Myocyte (in vitro differentiated cells): ENCODE measurements at places on chromosomes 2 and 18. TPM values are rescaled to one million over a fixed set of nuclear protein-coding genes. Genes with fewer than 3 reads are reported as not detected.

DNA sequence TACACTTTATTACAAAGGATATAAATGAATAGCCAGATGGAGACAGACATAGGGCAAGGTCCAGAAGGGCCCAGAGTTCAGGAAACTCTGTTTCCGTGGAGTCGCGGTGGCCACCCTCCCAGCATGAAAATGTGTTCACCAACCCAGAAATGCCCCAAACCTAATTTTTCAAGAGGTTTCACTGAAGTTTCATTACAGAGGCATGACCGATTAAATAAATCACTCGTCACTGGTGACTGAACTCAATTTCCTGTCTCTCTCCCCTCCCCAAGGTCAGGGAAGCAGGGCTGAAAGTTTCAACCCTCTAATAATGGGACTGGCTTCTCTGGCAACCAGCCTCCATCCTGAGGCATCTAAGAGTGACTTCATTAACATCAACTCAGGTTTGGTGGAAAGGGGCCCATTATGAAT lies 22.4 kb downstream of the USP40 start:
- no peak for DNase-seq

DNA sequence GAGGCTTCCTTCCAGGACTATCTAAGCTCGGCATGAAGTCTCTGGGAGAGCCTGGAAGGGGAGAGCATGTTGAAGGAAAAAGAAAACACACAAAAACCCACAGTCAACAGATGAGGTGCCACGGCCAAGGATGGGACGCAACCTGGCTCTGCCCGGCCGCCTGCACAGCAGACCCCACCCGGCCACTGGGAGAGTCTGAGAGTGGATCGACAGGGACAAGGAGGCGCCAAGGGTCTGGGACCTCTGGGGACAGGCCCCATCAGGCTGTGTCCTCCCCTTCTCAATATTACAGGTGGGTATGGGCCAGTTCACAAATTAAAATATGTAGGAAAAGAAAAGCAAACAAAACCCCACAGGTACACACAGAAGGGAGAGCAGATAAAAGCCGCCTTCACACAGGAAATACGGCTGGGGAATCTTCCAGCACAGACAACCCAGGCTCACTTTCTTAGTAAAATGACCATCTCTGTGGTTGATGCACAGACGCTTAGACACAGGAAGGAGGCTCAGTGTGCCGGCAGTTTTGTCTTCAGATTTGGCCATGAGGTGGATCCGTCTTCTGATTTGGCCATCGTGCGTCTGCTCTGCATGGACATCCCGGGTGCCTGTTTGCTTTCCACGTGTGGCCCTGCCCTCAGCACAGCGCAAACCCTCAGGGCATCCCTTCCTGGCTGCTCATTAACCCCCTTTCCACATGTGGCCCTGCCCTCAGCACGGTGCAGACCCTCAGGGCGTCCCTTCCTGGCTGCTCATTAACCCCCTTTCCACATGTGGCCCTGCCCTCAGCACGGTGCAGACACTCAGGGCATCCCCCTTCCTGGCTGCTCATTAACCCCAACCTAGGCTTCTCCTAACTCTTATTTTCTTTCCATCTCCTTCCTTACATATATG lies 138.4 kb downstream of the EIPR1 start:
- DNase-seq = no peak

DNA sequence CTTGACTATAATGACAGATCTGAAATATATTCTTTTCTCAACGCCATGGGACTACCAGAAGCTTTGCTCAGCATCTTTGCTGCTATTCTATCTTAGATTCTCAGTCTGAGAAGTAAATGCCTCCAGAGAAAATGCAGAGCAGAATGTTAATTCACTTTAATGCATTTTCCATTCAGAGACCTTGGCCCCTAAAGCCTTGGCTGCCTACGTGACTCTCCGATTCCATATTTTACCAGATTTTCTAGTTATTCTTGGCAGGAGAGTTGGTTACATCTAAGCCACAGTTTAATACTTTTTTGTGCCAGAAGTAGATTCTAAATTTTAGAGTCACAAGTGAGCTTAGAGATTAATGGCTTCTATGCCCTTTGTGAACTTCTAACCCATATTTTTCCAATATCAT lies 837.1 kb upstream of the POU3F3 start:
- DNase-seq = no peak

- peak; percentile 22 for DNase-seq
These were observed 79.2 kb downstream of the LIMS1 start for GRCh38 chr2:108613261-108614042.

- no peak for DNase-seq
These were observed 67.1 kb downstream of the ITGB1BP1 start for GRCh38 chr2:9356261-9356660.

- DNase-seq = peak; percentile 54
These were observed 186.5 kb upstream of the FANCL start for GRCh38 chr2:58427572-58428095.

DNA sequence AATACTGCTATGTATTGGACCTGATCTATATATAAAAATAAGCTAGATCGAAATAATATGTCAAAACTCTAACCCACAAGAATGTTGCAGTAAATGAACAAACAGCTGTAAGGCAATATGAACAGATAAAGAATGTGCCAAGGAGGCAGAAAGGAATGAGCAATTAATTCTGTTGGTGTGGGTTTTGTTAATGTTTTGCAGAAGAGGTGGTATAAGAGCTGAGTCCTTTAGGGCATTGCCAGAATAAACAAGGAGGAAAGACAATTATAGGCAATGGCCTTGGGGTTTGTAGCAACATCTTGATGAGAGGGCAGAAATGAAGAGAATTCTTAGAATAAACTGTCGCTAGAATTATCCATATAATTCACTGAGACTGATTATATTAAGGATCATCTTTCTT lies 240.9 kb upstream of the GULP1 start:
- DNase-seq = peak; percentile 46

GAD1 gene
- total RNA-seq = 0.35 and 0.83 TPM in 2 replicates

- peak; percentile 17 for DNase-seq
These were observed 26.3 kb downstream of the ITM2C start for GRCh38 chr2:230891064-230891463.

DNA sequence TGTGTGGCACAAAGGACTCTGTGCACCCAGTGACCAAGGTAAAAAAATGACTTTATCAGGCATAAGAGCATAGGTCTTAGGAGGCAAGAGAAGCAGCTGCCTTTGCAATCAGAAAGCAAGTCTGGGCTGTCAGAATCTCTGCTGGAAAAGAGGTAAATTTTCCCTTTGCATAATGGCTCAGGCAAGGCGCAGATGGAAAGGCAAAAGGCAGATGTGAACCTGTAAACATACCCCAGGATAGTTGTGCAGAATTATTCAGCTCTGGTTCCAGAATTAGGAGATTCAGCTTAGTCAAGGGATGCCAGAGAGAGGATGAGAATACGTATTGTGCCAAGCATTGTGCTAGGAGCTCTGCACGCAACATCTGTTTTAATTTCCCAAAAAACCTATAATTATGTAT lies 258.7 kb downstream of the CLIP4 start:
- no peak for DNase-seq

DNA sequence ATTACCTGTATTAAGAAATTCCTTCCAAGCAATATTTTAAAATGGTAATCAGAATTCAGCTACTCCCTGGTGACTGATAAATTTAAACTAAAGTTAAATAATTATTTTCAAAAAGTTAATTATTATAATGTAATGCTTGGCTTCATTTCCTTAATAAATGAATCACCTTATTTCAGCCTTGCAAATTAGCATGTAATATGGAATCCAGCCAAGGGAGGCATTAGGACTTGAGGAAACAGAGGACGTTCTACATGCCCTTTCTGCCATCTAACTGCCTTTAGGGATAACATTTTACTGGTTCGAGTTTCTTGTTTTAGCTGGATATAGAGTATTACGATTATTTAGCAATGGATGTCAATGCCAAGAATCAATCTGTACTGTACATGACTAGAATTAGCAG lies 636.3 kb downstream of the TSN start:
- DNase-seq = no peak

GRCh38 chr2:196802401-196802800 lies 2.9 kb upstream of the GTF3C3 start:
- no peak for DNase-seq

DNA sequence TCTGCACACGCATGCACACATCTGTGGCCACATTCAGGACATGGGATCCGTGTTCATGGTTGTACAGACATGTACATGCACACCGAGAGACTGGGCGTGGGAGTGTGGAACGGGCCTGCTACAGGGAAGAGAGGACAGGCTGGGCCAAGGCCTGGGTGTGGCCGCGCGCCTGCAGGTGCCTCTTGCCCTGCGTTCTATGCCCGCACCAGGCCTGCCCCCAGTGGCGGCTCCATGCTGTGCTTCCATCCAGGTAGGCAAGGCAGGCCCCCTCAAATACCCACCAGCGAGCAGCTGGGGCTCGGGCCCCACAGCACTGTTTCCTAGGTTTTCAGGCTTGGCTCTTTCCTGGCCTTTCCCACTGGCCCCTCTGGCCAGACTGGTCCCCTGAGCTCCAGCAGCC lies 15.5 kb upstream of the PTMA start:
- DNase-seq = no peak

DNA sequence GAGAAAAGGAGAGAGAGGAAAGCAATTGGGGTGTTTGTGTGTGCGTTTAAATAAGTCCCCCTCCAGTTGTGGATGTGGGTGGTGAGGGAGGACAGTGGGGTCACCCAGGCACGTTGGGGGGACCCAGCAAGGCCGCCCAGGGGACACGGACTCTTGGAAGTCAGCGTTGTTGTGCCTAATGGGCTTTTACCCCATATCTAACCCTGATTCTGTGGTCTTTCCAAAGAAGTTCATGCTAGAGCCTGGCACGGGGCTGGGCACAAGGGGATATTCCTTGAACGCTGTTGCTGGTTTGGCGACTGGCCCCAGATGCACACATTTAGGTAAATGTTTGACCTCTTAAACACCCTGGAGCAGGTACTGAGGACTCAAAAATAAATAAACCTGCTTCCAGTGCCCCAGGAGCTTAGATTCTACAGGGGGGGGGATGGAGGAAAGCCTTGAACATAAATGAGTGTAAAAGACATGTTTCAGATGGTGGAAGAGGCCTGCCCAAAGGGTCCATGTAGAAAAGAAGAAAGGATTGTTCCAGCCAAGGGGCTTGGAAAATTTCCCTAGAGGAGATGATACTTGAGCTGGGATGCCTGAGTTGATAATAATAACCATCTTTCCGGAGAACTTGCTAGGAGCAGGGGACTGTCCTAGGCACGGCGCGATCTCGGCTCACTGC lies 97.7 kb upstream of the SIX3 start:
- DNase-seq = no peak

DNA sequence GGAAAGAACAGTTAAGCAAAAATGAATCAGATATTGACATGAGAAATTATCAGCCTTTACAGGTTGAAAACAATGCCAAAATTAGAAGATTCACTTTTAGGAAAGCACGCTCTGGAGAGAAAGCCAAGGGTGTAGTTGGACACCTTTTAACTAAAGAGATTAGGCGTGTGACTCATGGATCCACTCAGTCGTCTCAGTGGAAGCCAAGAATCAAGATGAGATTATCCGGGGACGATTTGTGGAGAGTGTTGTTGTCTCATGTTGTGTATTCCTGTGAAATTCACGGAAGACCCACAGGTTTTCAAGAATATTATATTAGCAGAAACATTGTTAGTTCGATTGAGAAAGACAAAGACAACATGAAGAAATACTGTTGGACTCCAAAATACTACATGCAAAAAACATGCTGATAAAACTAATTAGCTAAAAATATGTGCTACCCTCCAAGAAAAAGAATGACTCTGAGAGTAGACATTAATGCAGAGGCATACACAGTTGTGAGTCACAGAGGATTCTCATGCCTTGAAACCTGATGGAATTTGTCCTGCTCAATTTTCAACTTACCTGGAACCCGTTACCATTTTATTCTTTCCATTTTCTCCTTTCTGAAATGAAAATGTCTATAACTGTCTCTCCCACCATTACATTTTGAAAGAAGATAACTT lies 192.1 kb upstream of the RND3 start:
- DNase-seq = no peak

DNA sequence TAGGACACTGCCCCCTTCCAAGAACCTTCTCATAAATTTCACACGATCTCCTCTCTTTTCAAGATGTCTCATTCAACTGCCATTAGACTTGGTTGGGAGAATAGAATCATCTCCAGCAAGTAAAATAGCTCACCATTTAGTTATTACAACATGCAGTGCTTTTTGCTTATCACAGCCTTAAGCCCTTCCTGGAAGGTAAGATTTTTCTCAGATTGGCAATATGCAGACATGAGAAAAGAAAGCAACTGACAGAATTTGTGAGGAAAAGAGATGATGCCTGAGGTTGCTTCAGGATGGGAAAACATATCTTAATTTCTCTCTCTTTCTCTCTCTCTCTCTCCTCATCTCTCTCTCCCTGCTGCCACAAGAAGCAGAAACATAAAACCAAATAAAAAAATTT lies 855.1 kb upstream of the ACVR2A start:
- no peak for DNase-seq

DNA sequence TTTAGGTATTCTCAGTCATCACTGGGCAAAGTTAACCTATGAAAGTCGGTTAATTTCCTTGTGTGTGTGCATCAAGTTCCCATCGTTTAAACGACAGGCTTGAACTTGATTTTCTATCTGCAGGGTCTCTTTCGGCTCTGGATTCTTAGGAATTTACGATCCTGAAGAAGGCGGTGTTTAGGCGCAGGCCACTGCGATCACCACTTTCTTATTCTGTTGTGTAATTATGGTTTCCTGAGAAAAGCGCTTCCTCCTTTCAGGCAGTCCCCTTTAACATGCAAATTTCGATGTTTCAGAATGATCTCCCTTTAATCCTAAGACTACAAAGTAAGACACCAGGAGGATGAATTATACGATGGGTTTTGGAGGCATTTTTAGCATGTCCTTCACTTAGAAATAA lies 27.9 kb upstream of the MBP start:
- DNase-seq = no peak

ARMC9 gene
- 43.8 and 55.7 TPM in 2 replicates for total RNA-seq
